ENCODE measurements at places on chromosomes 5 and 9.
A peak's percentile ranks its signal among the peaks of the same experiment; 100 is the strongest.

DNA sequence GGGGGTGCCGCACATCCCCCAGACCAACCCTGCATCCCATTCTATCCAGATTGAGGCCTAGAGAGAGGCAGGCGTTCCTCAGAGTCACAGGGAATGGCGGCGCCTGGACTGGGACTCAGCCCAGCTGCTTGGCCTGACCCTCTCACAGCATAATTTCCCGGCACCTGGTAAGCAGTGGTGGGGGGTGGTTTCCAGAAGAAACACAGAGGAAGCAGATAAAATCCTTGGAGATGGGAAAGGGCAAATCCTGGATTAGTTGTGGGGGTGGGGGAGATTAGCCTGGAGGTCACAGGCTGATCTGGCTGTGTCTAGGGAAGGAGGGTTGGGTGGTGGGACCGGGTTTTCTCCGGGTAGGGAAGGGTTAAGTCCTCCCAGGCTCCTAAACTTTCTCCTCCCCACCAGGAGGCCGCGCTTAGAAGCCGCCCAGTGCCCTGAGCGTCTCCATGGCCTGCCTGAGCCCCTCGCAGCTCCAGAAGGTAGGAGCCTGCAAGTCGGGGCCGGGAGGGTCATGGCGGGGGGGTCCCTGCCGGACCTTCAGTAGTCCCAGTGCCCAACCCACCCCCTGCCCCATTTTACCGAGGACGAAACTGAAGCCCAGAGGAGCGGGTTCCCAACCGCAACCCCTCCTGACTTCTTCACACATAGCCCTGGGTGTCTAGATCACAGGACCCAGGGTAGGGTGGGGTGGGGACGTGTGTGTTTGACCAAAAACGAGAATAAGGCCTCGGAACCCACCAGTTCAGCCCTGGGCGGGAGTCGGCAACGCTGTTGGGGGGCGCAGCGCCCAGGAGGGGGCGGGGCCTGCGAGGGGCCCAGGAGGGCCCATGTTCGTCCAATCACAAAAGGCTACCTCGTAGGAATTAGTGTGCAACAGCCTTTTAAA lies 1.3 kb downstream of the PHYHD1 start:
- DNase-seq: no peak

DNA sequence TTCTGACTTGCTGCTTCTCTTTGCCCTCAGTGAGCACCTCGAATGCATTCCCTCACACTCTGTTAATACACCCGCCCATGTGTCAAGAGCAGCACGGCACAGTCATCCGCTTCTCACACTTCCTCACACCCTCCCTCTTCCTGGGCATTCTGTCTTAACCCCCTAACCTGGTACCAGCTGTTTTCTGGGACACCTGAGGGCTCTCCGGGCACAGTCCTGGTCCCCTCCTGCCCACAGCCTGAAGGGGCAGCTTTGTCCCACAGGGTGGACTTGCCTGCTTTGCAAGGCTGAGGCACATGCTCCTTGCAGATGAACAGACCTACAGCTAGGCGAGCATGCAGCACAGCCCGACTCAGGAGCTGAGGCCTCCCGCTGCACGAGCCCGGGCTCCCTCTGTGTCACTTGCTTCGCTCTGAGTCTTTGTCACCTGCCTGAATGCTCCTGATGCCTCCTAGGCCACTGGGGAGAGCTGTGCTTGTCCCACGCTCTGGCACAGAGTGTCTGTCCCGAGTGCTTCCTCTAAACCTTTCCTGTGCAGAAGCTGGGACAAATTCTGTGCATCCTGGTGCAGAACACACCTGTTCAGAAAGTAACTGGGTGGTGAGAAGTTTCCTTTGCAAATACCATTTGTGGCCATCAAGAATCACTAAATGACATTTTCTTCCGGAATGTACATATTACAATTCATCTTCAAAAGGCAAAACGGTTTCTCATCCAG lies 47.8 kb downstream of the AHRR start:
- peak; percentile 4 for DNase-seq

DNA sequence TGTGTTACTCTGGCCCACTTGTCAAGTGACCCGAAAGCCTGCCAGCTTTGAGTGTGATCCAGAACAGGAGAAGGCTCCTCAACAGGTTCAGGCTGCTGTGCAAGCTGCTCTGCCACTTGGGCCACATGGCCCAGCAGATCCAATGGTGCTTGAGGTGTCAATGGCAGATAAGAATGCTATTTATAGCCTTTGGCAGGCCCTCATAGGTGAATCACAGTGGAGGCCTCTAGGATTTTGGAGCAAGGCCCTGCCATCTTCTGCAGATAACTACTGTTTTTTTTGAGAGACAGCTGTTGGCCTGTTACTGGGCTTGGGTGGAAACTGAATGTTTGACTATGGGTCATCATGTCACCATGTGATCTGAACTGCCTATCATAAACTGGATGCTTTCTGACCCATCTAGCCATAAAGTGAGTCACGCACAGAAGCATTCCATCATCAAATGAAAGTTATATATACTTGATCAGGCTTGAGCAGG lies 180.8 kb downstream of the CARTPT start:
- no peak for DNase-seq

DNA sequence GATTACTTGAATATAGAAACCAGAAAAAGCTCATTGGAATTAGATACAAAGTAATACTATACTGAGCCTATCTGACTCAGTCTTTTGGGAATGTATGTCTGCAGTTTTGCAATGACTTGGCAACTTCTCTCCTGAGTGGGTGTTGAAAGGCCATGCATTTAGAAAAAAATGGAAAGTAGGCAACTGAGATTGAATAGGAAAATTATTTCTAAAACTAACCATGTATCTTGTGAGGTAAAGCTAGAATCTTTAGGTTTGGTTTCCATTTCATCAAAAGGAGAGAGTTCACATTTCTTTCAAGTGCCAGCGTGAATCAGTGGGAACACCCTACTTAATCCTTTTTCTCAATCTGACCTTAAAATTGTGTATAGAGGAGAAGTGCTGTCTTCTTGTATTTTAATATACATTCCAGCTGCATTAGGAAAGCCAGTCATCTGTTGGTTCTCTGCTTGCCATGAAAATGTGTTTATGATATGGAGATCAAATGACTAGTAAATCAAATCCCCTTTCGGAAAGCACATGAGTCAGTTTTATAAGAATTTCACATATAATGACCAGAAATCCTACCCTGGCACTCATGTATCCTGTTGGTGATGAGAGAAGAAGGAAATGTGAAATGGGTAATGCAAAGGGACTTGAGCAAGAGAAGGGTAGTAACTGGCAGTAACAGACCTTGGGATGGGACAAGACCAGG lies 30.4 kb downstream of the NFX1 start:
- no peak for DNase-seq

GRCh38 chr9:129351642-129352145 lies 173.6 kb upstream of the IER5L start:
- no peak for DNase-seq

GRCh38 chr5:77396017-77396416 lies 96.1 kb downstream of the WDR41 start:
- no peak for DNase-seq

- DNase-seq: no peak
These were observed 94.1 kb upstream of the TRIM32 start for GRCh38 chr9:116592970-116593369.

DNA sequence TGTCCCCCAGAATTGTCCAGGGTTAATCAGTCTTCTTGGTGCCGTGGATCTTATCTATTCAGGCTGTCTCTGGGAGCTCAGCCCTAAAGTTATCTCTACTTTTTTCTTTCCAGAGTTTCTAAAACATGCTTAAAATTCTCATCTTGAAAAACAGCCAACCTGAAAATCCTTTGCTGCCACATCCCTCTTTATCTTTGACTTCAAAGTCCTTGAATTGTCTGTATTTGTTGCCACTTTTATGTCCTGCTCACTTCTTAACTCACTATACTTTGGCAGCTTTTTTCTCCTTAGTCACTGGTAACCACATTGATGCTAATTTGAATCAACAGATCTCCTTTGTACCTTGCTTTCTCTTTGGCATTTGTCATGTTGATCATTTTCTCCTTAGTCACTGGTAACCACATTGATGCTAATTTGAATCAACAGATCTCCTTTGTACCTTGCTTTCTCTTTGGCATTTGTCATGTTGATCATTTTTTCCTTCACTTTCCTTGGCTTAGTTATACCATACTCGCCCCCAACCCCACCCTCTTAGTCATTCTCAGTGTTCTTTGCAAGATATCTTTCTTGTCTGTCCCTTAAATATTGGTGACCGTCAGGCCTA lies 8.5 kb downstream of the DMXL1 start:
- DNase-seq: no peak

DNA sequence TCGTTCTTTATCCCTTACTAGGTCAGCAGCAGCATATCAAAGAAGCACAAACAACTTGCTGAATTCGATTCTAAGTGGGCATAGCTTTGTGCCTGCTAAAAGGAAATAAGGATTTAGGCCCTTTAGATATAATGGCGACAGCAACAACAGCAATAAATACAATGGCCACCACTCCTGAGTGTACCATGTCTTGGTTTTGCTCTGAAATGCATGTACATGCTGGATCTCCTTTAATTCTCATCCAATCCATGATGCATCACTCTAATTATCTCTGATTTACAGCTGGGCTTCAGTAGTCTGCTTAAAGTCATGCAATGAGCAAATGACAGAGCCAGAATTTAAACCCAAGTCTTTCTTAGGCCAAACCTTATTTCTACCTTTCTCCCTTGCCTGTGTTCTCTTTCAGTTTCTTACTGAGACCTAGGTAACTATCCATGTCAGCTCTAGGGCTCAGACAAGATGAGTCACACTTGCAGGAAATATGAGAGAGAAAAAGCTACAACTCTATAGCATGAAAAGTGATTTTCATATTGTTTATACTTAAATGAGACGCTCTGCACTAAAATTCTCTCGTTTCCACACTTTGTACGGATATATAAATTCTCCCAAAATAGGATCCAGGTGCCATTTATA lies 111.8 kb downstream of the HMHB1 start:
- no peak for DNase-seq

DNA sequence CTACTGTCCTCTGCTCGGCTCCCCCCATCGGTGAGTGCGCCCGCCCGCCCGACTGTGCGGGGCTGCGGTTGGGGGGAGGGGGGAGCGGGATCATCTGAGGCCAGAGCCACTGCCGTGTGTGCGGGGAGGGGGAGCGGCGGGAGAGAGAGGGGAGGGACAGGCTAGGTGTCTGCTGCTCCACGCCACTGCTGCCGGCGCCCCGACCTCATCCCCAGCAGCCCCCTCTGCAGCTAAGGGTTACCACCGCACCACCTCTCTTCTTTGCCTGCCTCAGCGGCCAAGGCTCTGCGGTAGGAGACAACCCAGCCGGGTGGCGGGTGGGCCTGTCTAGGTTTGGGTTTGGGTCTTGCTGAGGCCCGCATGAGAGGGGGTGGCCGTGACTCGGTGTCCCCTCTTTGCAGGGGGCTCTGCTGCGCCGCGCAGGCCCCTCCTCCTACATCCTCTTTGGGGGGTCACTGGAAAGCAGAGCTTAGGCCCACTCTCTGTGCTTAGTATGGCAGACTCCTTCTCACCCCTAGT lies 670 bp upstream of the PURA start:
- DNase-seq: no peak

GRCh38 chr9:107938801-107939386 lies 449.3 kb upstream of the KLF4 start:
- no peak for DNase-seq

DNA sequence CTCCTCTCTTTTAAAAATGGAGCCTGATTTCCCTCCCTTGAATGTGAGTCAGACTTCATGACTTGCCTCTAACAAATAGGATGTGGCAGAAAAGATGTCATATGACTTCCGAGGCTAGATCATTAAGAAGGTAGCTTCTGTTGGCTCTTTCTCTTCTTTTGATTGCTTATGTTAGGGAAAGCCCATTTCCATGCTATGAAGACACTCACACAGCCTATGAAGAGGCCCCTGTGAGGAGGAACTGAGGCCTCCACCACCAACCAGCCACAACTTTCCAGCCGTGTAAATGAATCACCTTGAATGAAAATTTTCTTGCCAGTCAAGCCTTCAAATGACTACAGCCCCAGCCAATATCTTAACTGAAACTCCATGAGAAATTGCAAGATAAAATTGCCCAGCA lies 413.4 kb downstream of the TMEM38B start:
- no peak for DNase-seq

GRCh38 chr5:133611357-133612248 lies 738 bp downstream of the FSTL4 start:
- no peak for DNase-seq

GRCh38 chr9:14218253-14218652 lies 95.7 kb downstream of the NFIB start:
- DNase-seq: no peak

DNA sequence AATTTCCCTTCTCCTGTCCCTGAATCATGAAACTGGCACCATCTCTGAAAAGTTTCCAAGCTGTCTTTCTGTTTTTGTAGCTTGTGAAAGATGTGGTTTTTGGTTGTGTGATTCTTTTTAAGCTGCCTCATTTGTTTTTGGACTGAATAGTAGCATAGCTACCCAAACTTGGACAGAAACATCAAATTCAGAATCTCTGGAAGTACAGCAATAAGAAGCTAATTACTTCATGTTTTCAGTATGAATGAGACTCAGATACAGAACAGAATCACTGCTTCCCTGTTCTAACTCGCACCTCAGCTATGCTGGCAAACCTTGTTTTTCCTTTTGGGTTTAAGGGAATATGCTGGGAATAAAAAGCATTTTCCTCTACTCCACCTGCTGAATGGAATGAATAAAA lies 101.0 kb downstream of the FGF1 start:
- DNase-seq: no peak

DNA sequence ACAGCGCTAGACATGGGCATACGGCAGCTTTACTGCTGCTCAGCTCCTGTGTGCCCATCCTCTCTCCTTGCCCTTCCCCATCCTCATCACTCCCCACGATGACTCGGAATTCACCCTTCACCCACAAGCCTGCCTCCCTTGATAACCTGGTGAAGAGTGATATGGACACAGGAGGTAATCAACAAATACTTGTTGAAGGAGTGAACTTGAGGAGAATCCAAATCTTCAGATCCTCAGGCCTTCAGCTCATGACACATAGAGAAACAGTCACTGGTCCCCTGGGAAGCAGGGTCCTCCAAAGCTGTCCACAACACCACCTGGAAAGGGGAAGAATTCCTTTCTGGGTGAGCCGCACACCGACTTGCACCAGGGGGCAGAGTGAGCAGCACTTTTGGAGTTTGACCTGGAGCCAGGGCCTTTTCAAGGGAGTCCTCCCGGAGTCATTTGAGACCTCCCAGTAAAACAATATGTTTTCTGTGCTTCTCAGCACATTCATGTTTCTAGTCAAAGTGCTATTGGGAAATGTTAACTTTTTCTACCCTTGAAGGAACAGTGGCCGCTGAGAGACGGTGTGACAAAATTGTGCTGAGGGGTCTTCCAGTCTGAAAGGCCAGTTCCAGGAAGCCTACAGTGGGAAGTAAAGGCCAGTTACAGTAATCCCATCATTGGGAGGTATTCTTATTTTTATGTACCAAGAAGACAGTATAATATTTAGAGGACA lies 332.3 kb downstream of the CWC27 start:
- no peak for DNase-seq
